ENCODE measurements at places on chromosomes 5 and 9. TPM values are rescaled to one million over a fixed set of nuclear protein-coding genes. Genes with fewer than 3 reads are reported as not detected.

Gene SIGMAR1
- total RNA-seq = 22.1 TPM

Gene CAVIN4
- 85.7 TPM for total RNA-seq

Gene ARL15
- total RNA-seq = 25.2 TPM

Gene ORM2
- total RNA-seq = not detected

Gene CSF1R
- total RNA-seq = 24.0 TPM

Gene WHRN
- total RNA-seq = 0.59 TPM

Gene FPGS
- total RNA-seq = 48.4 TPM

Gene MATR3
- 175 TPM for total RNA-seq

Gene PCDHGC4
- total RNA-seq = 4.3 TPM

Gene TNFSF15
- 0.04 TPM for total RNA-seq

Gene EPB41L4B
- total RNA-seq = 5.8 TPM

GRCh38 chr5:77266291-77266690 lies 55.8 kb downstream of the PDE8B start:
- no peak for DNase-seq
- no peaks in the 10 kb centered on the region for H3K4me1 ChIP-seq
- no peak overlapping the region for H3K27ac ChIP-seq
- H3K27me3 ChIP-seq = no peaks in the 10 kb centered on the region
- no peaks in the 10 kb centered on the region for H3K36me3 ChIP-seq

- H3K36me3 ChIP-seq = no peaks in the 10 kb centered on the region
- H3K4me1 ChIP-seq = no peaks in the 10 kb centered on the region
- H3K4me3 ChIP-seq = no peak overlapping the region
- H3K27me3 ChIP-seq = peaks cover 5% of the 10 kb centered on the region
- H3K27ac ChIP-seq = no peak overlapping the region
Measured at GRCh38 chr5:136236479-136237083, 43.6 kb upstream of the SMIM32 start.

DNA sequence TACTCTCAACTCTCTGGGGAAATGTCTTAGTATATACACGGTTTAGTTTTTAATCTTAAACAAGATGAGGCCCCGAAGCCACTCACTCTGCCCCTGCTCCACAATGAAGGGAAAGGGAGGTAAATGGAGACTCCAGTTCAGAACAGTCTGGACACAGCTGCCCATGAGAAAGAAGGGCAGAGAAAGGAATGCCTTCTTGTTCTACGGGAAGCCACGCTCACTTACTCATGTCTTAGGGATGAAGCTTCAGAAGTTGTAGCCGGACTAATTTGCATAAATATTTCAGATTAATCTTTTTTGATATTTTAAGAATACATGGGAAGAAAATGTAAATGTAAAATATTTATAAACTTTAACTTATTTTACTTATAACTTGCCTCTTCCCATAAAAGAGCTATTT lies 94.0 kb downstream of the COL23A1 start:
- DNase-seq = no peak
- H3K4me3 ChIP-seq = no peak overlapping the region
- H3K4me1 ChIP-seq = no peaks in the 10 kb centered on the region
- no peak overlapping the region for H3K27ac ChIP-seq
- no peaks in the 10 kb centered on the region for H3K36me3 ChIP-seq

- H3K4me3 ChIP-seq = no peak overlapping the region
- H3K36me3 ChIP-seq = no peaks in the 10 kb centered on the region
- peak overlapping the region; percentile 15 for H3K27ac ChIP-seq
- no peak for DNase-seq
- H3K4me1 ChIP-seq = no peaks in the 10 kb centered on the region
Measured at GRCh38 chr5:33576726-33577590, 136.2 kb downstream of the TARS1 start.

DNA sequence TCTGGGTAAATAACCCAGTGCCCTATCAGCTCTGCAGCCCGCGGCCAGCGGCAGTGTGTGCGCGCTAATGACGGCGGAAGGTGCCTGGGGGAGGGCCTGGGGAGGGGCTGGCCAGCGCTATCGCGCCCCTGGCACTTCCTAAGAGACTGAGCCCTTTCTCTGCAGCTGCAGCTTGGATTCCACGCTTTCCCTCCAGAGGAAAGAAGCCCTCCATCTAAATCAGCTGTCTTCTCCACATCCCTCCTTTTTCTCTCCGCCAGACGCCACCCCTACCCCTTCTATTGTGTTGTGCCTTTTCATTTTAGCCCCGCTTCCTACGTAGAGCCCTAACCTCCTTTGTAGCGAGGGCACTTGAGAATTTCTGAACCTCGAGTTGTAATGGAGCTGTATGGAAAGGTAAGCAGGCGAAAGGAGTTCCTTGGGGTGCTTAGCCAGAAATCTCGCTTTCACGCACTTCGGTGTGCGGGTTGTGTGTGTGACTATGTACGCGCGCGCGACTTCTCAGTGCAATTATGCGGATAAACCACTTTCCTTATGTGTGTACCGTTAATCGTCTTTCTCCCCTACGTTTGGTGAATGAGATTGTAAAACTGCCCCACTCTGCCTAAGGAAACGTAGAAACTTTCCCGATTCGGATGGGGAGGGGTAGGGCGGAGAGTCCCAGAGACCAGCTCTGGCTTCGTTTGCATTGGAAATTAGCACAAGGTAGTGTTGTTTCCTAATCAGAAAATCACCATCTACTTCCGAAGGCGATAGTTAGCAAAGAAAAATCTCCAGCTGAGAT lies 664 bp upstream of the RAB3C start:
- H3K27me3 ChIP-seq = peaks cover 24% of the 10 kb centered on the region
- H3K27ac ChIP-seq = no peak overlapping the region
- peaks cover 12% of the 10 kb centered on the region for H3K4me1 ChIP-seq
- no peak for DNase-seq
- no peaks in the 10 kb centered on the region for H3K36me3 ChIP-seq

DNA sequence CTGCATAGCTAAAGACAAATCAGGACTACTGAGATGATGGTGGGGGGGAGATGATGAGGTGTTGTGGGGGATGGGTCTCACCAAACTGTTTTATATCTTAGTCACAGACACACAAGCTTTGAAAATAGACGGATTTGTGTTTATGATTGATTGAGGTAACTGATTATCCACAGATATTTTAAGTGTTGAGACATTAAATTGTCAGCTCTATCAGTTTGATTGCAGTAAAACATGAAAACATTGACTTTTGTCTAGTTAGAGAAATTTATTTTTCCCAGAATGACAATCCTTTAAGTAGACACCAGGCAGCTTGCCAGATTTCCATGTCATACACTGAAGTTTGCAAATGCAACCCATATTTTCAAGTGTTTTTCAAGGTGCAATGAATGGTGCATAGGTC lies 149.8 kb downstream of the NR2F1-AS1 start:
- no peaks in the 10 kb centered on the region for H3K4me1 ChIP-seq
- no peak overlapping the region for H3K27ac ChIP-seq
- DNase-seq = no peak
- H3K27me3 ChIP-seq = no peaks in the 10 kb centered on the region
- no peak overlapping the region for H3K4me3 ChIP-seq

GRCh38 chr9:1051584-1052275 lies 1.6 kb downstream of the DMRT2 start:
- peaks cover 49% of the 10 kb centered on the region for H3K4me1 ChIP-seq
- H3K27ac ChIP-seq = no peak overlapping the region
- H3K4me3 ChIP-seq = peak overlapping the region; percentile 20
- DNase-seq = no peak

DNA sequence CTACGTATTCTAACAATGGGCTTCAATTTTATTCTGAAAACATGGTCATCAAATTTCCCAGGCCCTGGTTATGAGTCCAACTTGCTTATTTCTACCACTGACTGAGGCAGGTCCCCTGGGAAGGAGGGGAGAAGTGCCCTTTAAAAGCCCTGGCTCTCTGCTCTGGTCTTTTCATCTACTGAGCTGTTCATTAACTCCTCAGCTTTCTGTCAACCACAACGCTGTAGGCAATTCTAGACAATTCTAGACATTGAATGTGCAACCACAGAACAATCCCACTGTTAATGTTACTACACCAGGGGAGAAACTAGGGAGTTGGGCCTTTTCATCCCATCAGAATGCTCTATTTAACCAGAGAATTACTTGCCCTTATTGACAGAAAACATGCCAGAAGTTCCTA lies 10.0 kb downstream of the MOCS2 start:
- H3K27ac ChIP-seq = no peak overlapping the region
- no peak overlapping the region for H3K4me3 ChIP-seq
- peaks cover 84% of the 10 kb centered on the region for H3K36me3 ChIP-seq
- no peaks in the 10 kb centered on the region for H3K27me3 ChIP-seq
- DNase-seq = no peak

DNA sequence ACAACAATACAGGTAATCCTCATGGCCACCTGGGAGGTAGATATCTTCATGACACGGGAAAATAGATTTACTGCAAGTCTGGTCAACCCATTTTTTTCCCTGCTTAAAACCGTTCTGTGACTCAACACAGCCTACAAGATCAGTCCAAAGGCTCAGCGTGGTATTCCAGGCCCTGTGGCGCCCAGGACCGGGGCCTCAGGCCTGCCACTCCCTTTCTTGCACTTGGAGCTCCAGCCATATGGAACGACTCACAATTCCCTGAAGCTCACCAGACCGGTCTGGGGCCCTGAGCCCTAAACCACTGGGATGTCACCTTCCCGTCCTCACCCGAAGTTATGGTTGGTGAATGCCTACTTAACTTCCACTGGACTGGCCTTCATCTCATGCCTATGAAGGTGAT lies 6.5 kb upstream of the MLANA start:
- H3K4me3 ChIP-seq = no peak overlapping the region
- H3K4me1 ChIP-seq = no peaks in the 10 kb centered on the region
- no peaks in the 10 kb centered on the region for H3K36me3 ChIP-seq
- H3K27ac ChIP-seq = no peak overlapping the region

DNA sequence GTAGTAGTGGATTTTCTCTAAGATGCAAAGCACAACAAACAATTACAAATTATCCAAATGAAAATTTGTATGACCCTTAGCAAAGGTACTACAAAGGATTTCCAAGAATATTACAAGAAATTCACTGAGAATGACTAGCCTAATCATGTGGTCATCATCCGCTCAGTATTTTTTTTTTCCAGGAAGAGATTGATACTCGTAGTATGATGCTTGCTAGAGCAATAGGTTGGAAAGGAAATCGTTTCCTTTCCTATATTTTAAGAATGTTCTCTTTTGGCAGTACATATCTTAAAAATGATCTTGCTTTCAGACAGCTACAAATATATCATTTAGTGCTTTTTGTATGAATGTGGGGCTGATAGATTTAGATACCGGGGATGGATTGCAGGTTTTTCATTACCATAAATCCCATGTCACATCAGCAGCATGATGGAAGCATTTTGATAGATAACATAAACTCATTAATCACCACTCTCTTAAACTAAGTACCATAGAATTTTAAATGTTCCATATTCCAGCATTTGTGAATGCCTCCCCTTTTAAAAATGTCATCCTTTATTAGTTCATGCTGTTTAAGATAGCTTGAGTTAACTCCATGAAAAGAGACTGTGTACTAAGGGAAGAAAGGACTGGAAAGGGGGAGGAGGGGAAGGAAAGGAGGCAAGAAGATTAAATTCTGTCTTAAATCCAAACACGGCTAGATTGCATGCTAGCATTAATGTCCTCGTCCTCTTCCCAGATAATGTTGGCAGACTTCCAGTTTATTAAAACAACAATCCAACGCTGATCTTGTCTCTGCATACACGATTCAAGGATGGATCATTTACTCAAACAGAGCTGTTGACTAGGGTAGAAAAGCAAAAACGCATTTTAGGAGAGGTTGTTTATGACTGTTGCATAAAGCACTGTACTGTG lies 311.7 kb upstream of the ZNF608 start:
- no peak for DNase-seq
- H3K27ac ChIP-seq = no peak overlapping the region
- no peak overlapping the region for H3K4me3 ChIP-seq
- H3K27me3 ChIP-seq = no peaks in the 10 kb centered on the region

DNA sequence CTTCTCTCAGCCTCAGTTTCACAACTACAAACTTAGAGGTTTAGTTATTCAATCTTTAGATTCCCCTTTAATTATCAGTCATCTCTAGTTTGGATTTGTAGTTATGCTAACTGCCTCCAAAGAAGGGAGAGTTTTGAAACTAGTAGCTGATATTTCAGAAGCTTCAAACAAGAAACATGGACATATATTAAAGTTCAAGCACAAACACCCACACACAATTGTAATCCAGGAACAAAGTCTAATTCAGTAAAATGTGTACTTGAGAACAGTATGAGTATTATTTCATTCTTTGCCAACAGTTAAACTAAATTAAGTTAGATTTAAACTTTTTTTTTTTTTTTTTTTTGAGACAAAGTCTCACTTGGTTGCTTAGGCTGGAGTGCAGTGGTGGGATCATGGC lies 71.2 kb upstream of the ABCA1 start:
- H3K27me3 ChIP-seq = no peaks in the 10 kb centered on the region
- H3K36me3 ChIP-seq = no peaks in the 10 kb centered on the region
- no peak overlapping the region for H3K27ac ChIP-seq
- no peak for DNase-seq
- no peaks in the 10 kb centered on the region for H3K4me1 ChIP-seq

DNA sequence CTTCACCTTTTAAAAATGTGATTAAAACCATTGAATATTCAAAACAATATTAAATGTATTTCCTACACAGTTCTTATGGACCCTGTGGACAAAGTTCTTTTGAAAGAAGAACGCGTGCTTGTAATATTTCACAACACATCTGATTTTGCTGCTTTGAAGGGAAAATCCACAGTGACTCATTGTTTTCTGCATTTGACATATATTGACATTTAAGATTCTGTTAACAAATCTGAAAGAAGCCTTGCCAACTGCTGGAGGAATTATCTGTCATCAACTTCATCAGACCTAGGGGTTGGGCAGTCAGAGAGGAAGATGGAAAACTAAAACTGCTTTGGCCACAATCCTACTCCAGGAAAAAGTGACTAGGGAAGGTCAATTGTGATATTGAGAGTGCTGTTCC lies 56.9 kb upstream of the RASEF start:
- no peak overlapping the region for H3K4me3 ChIP-seq
- no peak for DNase-seq
- H3K4me1 ChIP-seq = no peaks in the 10 kb centered on the region
- no peaks in the 10 kb centered on the region for H3K36me3 ChIP-seq

DNA sequence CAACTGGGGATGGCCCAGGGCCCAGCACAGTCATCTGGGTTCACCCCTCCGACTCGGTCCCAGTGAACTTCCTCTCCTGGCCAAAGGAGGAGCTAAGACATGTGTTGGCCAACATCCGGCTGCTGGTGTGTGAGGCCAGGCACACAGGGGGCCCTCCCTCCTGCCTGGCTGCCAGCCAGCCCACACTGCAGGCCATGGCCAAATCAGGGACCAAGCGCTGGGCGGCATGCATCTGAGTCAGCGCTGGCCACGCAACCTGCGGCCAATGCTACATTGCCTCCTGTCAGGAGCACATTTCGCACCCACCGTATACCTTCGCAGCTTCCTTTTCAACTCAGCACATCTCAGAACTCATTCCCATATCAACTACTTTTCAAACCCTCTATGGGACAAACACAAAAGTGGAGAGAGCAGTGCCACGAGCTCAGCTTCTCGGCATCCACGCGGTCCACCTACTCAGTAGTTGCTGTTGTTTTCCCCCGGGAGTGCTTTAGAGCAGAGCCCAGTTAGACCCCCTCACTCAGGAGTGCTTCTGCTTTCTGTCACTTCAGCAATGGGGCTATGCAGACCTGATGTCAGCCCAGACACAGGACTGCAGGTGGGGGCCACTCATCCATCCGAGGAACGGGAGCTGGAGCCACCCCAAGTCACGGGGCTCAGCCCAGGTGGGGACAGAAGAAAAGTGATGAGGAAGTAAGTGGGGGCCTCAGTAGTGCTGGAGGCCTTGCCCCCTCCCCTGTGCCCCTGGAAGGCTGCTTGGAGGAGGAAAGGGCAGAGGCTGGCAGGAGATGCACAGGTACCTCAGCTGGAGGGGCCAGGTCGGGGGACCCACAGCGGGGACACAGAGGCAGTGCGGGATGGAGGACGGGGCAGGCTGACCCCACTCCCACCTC lies 13.9 kb downstream of the NINJ1 start:
- H3K36me3 ChIP-seq = peaks cover 5% of the 10 kb centered on the region
- H3K27ac ChIP-seq = peak overlapping the region; percentile 42
- peak; percentile 92 for DNase-seq
- peaks cover 24% of the 10 kb centered on the region for H3K4me1 ChIP-seq

All from heart right ventricle (tissue), 16 donors.